ENCODE measurements at places on chromosomes 4 and X. TPM values are rescaled to one million over a fixed set of nuclear protein-coding genes. Genes with fewer than 3 reads are reported as not detected.

GPR143 gene
- total RNA-seq, result not detected

- no peak for DNase-seq
Measured at GRCh38 chr4:2320152-2320551, 58.2 kb upstream of the MXD4 start.

PNMA5 gene
- 0.37 TPM for total RNA-seq

GRCh38 chr4:93983140-93983539, 154.6 kb downstream of the ATOH1 start:
- no peak for DNase-seq

TRAM1L1 gene
- total RNA-seq, result not detected

All from CD4-positive, CD25-positive, alpha-beta regulatory T cell (primary cell).